T47D (cell line): ENCODE measurements at places on chromosomes 3 and 15.

- DNase-seq: no peak
Observed at GRCh38 chr3:71688121-71688520, 37.1 kb downstream of the EIF4E3 start.

DNA sequence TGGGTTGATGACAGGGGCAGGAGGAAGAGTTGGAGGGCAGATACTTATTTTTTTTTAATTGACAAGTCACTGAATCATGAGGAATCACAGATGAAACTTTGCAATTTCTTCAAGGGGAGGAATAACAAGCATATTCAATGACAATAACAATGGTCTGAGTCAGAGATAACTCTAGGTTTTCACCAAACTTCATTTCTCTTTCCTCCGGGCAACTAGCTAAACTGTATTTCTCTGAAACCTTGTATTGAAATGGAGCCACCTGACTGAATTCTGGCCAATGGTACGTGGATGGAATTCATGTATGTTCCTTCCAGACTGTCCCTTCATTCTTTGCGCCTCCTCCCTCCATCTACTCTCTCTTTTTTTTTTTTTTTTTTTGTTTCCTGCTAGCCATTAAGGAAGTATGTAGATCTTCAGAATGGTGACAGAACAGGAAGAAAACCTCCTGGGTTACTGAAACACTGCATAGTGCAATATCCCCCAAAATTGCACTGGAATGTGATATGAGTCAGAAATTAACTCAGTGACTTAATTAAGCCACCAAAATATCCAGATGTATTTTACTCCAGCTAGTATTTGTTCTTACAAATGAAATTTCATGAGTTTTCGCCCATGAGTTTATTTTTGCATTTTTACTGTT is 495.4 kb downstream of the OTOL1 start:
- DNase-seq: no peak

- DNase-seq: no peak
Observed at GRCh38 chr15:61715082-61715481, 345.2 kb downstream of the VPS13C start.

- DNase-seq: no peak
Observed at GRCh38 chr3:23575697-23576096, 230.1 kb upstream of the UBE2E1 start.

GRCh38 chr15:101022306-101022705 is 103.1 kb downstream of the LRRK1 start:
- DNase-seq: no peak
